ENCODE measurements at places on chromosomes 1 and 21.

- no peak for DNase-seq
Measured at GRCh38 chr1:1185101-1185765, 11.6 kb downstream of the TTLL10 start.

DNA sequence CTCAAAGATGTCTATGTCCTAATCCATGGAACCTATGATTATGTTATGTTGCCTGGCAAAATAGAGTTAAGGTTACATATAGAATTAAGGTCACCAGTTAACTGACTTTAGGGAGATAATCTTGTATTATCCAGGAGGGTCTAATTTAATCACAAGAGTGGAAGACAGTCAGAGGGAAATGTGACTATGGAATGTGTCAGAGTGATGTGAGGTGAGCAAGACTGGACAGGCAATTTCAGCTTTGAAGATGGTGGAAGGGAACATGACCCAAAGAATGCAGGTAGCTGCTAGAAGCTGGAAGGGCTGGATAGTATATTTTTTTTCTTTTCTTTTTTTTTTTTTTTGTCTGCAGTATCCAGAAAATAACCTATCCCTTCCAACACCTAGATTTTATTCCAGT, 241.7 kb upstream of the NEGR1 start:
- no peak for DNase-seq

- DNase-seq = no peak
Measured at GRCh38 chr21:44778499-44778911, 23.1 kb downstream of the UBE2G2 start.

DNA sequence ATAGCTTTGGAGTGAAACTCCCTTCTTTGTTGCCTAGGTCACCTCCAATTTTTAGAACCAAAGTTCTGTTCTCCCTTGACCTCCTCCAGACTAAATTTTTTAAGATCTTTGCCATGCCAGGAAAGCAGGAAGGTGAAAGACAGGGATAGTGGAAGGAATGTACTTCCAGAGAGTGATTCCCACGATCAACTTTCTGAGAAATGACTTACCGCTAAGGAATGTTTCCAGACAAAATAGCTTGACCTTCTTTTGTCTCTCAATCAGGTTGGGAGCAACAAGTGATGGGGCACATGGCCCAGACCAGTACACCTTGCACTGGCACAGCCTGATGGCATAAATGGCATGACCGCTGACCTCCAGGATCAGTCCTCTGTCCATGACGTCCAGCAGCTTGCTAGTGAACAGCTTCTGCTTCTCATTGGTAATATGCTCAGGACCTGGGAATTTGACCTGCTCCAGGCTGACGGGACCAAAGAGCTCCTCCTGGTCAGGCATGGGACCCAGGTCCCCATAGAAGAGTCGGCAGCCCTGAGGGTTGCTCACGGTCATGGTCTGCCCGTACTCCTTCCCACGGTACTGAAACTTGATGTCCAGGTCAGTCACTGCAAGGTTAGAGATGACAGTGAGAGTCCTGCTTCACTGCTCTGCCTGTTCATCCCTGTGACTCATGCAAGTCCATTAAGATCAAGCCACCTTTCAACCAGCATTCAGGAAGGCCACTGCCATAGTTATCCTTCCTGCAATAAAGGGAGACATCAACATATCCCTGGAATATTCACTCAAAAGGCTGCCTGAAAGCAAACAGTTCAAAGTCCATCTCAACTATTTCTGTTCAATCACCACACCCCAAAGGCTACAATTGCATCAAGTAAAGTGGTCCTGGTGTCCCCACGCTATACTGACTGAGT, 6.2 kb upstream of the C1orf74 start:
- no peak for DNase-seq

DNA sequence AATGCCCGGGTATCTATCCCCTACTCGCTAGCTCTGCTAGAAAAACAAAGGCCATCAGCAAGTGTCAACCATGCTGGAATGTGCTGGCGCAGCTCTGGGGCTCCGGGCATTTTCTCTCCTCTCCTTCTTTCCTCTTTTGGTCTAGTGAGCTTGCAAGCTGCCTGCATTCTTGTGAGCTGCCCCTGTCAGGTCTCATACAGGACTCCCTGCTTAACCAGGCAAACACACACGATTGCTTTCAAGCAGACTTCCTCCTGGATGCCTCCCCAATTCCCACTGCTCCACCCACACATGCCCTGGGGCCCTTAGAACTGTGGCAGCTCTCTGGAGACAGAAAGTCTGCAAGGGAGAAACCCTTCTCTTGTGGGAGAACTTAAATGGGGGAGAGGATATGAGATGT, 35.7 kb upstream of the SUCO start:
- no peak for DNase-seq

- DNase-seq = no peak
Measured at GRCh38 chr1:29542548-29542947, 306.2 kb downstream of the PTPRU start.

DNA sequence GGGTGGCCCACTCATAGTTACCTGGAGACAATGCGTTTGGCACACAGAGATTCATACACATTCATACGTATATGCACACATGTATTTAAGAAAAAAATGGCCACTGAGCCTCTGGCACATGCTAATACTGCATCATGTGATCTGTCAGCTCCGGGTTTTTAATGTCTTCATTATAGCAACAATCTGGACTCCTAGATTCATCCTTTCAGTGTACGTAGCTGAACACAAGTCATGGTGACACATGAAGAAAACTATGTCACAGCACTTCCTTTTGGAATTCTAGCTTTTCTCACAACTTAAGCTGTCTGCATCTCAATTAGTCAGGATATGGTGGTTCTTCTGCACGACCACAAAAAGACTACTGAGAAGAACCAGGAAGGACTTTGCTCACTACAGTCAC, 24.7 kb downstream of the HSF2BP start:
- no peak for DNase-seq

- DNase-seq = no peak
Measured at GRCh38 chr1:185969524-185969991, 235.4 kb downstream of the HMCN1 start.

- DNase-seq = no peak
Measured at GRCh38 chr21:15749861-15750159, 20.0 kb downstream of the USP25 start.

GRCh38 chr1:179038528-179039281, 13.0 kb downstream of the FAM20B start:
- no peak for DNase-seq

DNA sequence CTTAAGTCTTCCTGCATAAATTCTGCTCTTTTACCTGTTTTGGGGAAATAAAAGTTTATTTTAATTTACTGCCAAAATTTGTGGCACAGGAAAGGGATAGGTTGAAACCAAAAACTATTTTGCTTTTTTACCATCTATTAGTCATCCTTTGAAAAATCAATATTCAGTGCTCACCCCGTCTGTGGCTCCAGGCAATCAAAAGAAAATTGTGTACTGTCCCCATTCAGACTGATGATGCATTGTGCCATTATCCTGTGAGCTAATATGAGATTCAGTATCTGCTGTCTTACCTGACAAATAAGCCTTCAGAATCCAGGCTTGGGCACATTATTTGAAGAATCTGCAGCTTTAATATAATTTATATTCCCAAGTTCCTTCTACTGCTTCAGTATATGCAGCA, 650.7 kb downstream of the KIF26B start:
- DNase-seq = no peak

DNA sequence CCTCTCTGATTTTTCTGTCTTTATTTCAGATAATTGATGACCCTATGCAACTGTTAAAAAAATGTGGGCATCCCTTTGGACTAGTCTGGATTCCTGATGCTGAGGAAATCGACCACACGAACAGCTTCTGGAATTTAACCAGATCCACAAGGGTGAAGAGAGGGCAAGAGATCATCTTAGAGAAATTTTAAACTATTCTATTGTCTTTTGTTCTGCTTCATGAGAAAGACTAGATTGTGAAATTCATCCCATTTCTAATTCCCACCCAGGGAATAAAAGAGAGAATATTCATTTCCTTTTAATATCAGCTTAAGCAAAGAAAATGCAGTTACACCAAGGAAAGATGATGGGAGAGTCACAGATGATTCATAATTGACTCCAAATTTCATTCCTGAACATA, 71.8 kb downstream of the DUSP10 start:
- no peak for DNase-seq

- DNase-seq = peak; percentile 82
Measured at GRCh38 chr1:167629681-167630567, at the start of gene RCSD1. TSS of gene RCSD1 (plus strand) at chr1:167630232. CDS start at chr1:167630424, 192 bp downstream.

- DNase-seq = no peak
Measured at GRCh38 chr1:114499478-114499877, 11.5 kb downstream of the TRIM33 start.

DNA sequence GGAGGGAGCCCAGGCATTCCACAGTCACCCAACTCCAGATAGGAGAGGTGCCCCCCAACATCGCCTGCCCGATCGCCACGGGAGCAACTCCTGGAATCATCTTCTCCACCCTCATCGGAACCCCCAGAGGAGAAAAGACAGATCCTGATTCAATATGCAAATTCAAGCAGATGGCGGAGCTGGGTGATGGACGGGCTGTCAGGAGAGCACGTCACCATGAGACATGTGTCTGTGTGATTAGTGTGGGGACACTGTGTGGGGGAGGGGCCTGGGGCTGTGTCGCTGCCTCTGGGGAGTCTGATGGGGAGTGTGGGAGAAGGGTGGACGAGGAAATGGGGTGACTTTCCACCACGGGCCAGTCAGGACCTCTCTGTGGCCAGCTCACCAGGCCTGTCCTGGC, 90.2 kb upstream of the CSF3R start:
- DNase-seq = peak; percentile 57

DNA sequence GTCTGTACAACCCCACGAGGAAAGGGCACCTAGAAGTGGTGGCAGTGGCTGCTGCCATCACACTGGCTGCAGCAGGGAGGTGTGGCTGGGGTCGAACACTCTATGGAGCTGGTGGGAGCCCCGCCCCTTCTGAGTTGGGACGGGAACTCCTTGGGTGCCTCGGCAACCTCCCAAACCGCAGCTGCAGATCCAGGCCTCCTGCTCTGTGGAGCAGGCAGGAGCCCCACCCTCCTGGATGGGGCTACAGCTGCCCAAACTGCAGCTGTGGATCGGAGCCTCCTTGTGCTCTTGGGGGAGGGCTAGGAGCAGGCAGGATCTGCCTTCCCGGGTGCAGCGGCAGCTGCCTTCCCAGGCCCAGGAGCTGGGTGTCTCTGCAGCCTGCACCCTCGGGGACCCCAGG, 38.9 kb upstream of the TARDBP start:
- no peak for DNase-seq

DNA sequence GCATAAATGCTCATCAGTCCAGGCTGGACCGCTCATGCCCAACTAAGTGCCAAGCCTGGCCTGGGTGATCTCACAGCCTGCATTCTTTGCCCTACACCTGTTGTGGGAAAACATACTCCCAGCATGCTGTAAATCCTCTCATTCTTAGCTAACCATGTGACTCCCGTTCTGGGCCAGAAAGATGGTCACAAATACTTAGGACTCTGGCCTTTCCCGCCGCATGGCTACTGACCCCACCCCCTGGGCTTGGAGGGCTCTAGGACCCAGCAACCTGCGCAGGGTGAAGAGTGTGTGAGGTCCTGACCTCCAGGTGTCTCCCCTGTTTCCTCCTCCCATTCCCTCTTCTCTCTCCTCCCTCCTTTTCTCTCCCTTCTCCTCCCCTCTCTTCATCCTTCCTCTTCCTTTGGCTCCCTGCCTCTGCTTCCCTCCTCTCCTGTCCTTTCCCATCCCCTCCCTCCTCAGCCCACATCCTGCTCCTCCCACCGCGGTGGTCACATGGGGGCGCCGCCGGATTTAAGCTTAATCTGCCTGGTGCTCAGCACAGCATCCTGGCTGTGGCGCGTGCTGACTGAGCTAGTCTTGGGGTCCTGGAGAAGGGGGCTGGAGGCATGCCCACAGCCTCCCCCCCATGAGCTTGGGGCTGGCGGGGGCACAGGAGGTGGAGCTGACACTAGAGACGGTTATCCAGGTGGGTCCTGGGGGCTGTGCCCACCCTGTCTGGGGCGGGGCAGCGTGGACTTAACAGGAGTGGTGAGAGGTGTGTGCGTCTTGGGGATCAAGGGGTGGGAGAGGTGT, at the start of gene CROCC:
TSS of gene CROCC (plus strand) at position 541 of the 795 bp plus-strand sequence. CDS start at position 629, 88 bp downstream.
- DNase-seq = peak; percentile 64

- DNase-seq = no peak
Measured at GRCh38 chr1:61370913-61371279, 288.5 kb downstream of the NFIA start.

GRCh38 chr1:198007687-198008607, 90.8 kb downstream of the LHX9 start:
- DNase-seq = no peak

DNA sequence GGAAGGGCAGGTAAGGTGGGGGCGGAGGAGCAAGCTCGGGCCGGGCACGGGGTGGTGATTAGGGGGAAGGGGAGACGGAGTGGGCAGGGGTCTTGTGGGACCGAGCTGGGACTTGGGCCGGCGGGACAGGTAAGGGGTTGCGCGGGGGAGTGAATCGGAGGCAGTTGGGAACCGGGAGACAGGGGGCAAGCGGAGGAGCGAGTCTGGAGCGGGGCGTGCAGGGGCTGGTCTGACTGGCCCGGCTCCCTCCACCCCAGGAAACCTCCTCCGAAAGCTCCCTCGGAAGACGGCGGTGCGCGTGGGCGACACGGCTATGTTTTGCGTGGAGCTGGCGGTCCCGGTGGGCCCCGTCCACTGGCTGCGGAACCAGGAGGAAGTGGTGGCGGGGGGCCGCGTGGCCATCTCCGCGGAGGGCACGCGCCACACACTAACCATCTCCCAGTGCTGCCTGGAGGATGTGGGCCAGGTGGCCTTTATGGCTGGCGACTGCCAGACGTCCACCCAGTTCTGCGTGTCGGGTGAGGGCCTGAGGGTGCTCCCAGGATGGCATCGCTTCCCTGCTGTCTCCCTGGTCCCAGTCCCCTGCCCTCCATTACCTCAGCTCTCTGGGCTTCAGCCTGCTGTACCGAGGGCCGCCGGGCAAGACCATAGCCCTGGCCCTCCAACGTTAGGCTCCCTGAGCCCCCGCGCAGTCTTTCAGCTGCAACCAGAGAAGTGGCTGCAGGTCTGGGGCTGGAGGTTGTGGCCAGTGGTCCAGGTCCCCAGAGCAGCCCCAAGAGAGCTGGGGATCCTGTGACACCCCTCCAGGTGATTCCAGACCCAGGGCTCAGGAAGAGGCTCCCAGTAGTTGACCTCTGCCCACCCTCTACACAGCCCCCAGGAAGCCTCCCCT, 6.3 kb downstream of the OBSCN start:
- peak; percentile 66 for DNase-seq

DNA sequence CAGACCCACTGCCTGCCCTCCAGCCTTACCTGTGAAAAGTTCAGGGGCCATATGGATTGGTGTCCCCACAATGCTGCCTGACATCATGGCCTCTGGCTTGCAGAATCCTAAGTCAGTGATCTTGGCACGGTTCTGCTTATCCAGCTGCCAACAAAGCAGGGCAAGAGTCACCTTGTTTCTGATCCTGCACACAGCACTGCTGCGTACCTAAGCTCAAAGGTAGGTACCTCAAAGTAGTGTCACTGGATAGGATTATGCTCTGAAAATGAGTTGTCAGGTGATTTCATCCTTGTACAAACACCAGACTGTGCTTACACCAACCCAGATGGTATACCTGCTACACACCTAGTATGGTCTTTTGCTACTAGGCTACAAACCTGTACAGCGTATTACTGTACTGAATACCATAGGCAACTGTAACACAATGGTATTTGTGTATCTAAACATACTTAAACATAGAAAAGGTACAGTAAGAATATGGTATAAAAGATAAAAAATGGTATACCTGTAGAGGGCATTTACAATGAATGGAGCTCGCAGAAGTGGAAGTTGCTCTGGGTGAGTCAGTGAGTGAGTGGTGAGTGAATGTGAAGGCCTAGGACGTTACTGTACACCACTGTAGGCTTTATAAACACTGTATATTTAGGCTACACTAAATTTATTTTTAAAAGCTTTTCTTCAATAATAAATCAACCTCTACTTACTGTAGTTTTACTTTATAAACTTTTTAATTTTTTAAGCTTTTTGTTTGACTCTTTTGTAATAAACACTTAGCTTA, 29.1 kb upstream of the RBBP5 start:
- no peak for DNase-seq
